ENCODE measurements at places on chromosomes 3 and 15. TPM values are rescaled to one million over a fixed set of nuclear protein-coding genes. Genes with fewer than 3 reads are reported as not detected.

CLEC3B gene
- 7.5 TPM for polyA plus RNA-seq

LARP6 gene
- polyA plus RNA-seq, result 3.2 TPM

OR5K2 gene
- polyA plus RNA-seq, result not detected

PIF1 gene
- 5.0 TPM for polyA plus RNA-seq

TMEM40 gene
- 277 TPM for polyA plus RNA-seq

RHOV gene
- polyA plus RNA-seq, result 138 TPM

FGD5 gene
- 1.7 TPM for polyA plus RNA-seq

AMT gene
- polyA plus RNA-seq, result 14.2 TPM

AGBL1 gene
- polyA plus RNA-seq, result 0.01 TPM

C3orf49 gene
- polyA plus RNA-seq, result not detected

MRPL46 gene
- 42.8 TPM for polyA plus RNA-seq

TTC23 gene
- polyA plus RNA-seq, result 8.4 TPM

ARPIN gene
- polyA plus RNA-seq, result 6.8 TPM

CYP19A1 gene
- 0.05 TPM for polyA plus RNA-seq

ARHGAP11A gene
- 4.6 TPM for polyA plus RNA-seq

GOLGA8G gene
- polyA plus RNA-seq, result not detected

ZBED2 gene
- 7.6 TPM for polyA plus RNA-seq

PLOD2 gene
- polyA plus RNA-seq, result 15.5 TPM

UBAP1L gene
- polyA plus RNA-seq, result 0.89 TPM

MINAR1 gene
- polyA plus RNA-seq, result 0.29 TPM

Measured in esophagus (tissue), 2 donors.